ENCODE measurements at places on chromosomes 7 and 10. TPM values are rescaled to one million over a fixed set of nuclear protein-coding genes. Genes with fewer than 3 reads are reported as not detected.

Gene PPP1R17
- total RNA-seq = not detected

Gene TWIST1
- not detected for total RNA-seq

Gene ERVW-1
- not detected for total RNA-seq

Gene AKR1C3
- total RNA-seq = 4.8 TPM

Gene DYDC2
- not detected for total RNA-seq

Gene ADAMTS14
- not detected for total RNA-seq

Gene SFRP4
- not detected for total RNA-seq

Gene CLDN3
- 0.95 TPM for total RNA-seq

Gene C10orf62
- total RNA-seq = not detected

Gene CPA2
- not detected for total RNA-seq

Gene LEP
- not detected for total RNA-seq

Gene RNF32
- not detected for total RNA-seq

Gene AKR1C8
- total RNA-seq = not detected

Gene FFAR4
- not detected for total RNA-seq

Gene NPTX2
- 0.53 TPM for total RNA-seq

Gene CCDC146
- total RNA-seq = 2.2 TPM

Gene LLCFC1
- total RNA-seq = not detected

Gene ZNF107
- 5.8 TPM for total RNA-seq

Data from endothelial cell of umbilical vein (primary cell).